ENCODE measurements at places on chromosomes 16 and 17. TPM values are rescaled to one million over a fixed set of nuclear protein-coding genes. Genes with fewer than 3 reads are reported as not detected.

RNF112 gene
- 2.3 TPM for total RNA-seq

PLXDC1 gene
- total RNA-seq: 3.3 TPM

PRSS33 gene
- not detected for total RNA-seq

KIAA0753 gene
- 14.4 TPM for total RNA-seq

DNASE1L2 gene
- total RNA-seq: 0.16 TPM

TIMM22 gene
- total RNA-seq: 15.8 TPM

DOC2A gene
- total RNA-seq: not detected

TBC1D28 gene
- not detected for total RNA-seq

B9D1 gene
- 19.9 TPM for total RNA-seq

KRT40 gene
- not detected for total RNA-seq

YBX2 gene
- not detected for total RNA-seq

ST6GALNAC1 gene
- total RNA-seq: not detected

HOXB8 gene
- total RNA-seq: 0.09 TPM

HOXB6 gene
- 0.63 TPM for total RNA-seq

DHODH gene
- total RNA-seq: 3.3 TPM

SBK1 gene
- total RNA-seq: not detected

PYY gene
- not detected for total RNA-seq

AGRP gene
- not detected for total RNA-seq

TBC1D3E gene
- total RNA-seq: not detected

CDH8 gene
- total RNA-seq: not detected

SEBOX gene
- total RNA-seq: not detected

MATCAP1 gene
- total RNA-seq: 9.9 TPM

CES5A gene
- not detected for total RNA-seq

DBF4B gene
- 4.9 TPM for total RNA-seq

ATXN2L gene
- 45.5 TPM for total RNA-seq

C16orf96 gene
- total RNA-seq: not detected

CACNG1 gene
- not detected for total RNA-seq

SEZ6 gene
- total RNA-seq: not detected

CDH11 gene
- total RNA-seq: 397 TPM

GNG13 gene
- not detected for total RNA-seq

GSDMA gene
- total RNA-seq: not detected

KRTAP3-2 gene
- not detected for total RNA-seq

SCIMP gene
- not detected for total RNA-seq

EFNB3 gene
- 0.90 TPM for total RNA-seq

GPR139 gene
- not detected for total RNA-seq

C17orf50 gene
- not detected for total RNA-seq

MPO gene
- total RNA-seq: 0.09 TPM

CACNA1G gene
- 0.41 TPM for total RNA-seq

CTDNEP1 gene
- total RNA-seq: 15.3 TPM

HSD17B2 gene
- total RNA-seq: 0.09 TPM

CD2BP2 gene
- 37.5 TPM for total RNA-seq

CRYBA1 gene
- not detected for total RNA-seq
